ENCODE measurements at places on chromosomes 16 and 17.
A peak's percentile ranks its signal among the peaks of the same experiment; 100 is the strongest.

DNA sequence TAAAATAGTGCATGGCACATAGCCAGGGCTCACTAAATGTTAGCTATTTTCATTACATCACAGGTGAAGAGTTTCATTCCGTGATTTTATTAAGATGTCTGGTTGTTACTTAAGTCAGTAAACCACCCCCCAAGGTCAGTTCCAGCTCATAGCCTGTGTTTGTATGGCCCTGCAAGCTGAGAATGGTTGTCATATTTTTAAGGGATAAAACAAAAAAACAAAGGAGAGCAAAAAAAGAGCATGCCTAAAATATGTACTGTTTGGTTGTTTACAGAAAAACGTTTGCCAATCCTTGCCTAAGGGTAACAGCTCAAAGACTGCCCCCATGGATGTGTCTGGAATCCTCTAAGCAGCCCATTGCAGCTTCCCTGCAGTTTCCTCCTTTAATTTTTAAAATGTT lies 329.6 kb downstream of the CA10 start:
- no peak for DNase-seq

- no peak for DNase-seq
Measured at GRCh38 chr16:4313563-4314531, 2.0 kb upstream of the GLIS2 start.

DNA sequence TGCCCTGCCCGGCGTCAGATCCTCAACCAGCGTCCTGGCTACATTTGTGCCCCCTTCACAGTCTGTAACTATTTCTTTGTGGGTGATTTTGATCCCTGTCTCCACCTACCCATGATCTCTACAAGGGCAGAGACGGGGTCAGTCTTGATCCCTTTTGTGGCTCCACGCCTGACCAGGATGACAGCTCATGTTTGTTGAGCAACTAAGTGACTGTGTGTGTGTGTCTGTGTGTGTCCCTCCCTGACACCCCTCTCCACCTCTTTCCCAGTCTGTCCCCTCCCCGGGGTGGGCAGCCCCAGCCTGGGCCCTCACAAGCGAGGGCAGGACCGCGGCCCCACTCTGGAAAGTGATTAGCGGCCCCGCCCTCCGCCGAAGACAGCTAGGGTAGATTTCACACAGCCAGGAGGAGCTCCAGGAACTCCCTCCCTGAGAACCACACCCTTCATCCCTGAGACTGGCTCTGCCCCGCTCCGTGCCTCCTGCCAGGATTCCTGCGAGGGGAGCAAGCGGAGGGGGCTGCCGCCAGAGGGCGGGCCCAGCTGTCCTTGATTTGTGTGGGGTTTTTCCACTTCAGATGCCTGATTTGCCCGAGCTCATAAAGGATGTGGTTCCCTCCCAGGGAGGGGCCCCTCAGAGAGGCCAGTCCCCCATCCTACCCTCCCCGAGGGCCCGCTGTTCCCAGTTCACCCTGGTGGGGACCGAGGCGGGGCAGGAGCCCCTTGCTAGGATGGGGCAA lies 5.3 kb upstream of the HS3ST6 start:
- DNase-seq, result peak; percentile 73

DNA sequence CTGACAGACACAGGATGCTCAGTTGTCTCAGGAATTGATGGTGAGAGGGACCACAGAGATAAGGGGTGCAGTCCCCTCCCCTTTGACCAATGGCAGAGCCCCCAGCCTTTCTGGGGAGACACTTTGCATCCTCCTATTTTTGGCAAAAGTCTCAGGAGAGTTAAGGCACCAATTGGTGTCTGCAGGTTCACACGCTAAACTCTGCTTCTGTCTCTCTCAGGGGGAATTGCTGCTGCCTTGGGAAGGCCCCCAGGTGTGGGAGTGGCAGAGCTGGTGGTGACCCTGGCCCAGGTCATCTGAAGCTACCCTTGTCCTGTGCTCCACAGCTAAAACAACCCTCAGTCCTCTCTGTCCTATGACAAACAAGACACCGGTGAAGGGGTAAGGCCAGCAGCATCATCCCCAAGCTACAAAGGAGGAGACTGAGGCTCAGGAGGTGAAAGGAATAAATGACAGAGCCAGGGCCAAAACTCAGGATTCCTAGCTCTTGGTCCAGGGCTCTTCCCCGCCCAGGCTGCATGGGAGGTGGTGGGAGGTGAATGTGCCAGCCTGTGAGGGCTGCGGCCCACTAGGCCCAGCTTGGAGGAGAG lies 20.3 kb downstream of the OSBPL7 start:
- DNase-seq, result no peak

GRCh38 chr17:13735444-13735843 lies 133.7 kb upstream of the HS3ST3A1 start:
- DNase-seq, result no peak

DNA sequence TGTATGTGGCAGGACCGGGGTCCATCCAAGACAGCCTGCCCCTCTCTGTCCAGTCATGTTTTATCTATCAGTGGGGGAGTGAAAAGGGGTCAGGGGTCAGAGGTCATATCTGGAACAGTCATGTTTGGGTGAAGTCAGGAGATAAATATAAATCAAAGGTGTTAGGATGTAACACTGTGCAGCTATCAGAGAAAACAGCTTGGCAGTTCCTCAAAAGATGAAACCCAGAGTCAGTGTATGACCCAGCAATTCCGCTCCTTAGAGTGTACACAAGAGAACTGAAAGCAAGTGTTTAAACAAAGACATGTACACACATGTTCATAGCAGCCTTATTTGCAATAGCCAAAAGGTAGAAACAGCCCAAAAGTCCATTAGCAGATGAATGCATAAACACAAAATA lies 361.3 kb downstream of the FOXL1 start:
- DNase-seq, result no peak

GRCh38 chr16:88926374-88926990 lies 50.5 kb downstream of the CBFA2T3 start:
- DNase-seq, result no peak

DNA sequence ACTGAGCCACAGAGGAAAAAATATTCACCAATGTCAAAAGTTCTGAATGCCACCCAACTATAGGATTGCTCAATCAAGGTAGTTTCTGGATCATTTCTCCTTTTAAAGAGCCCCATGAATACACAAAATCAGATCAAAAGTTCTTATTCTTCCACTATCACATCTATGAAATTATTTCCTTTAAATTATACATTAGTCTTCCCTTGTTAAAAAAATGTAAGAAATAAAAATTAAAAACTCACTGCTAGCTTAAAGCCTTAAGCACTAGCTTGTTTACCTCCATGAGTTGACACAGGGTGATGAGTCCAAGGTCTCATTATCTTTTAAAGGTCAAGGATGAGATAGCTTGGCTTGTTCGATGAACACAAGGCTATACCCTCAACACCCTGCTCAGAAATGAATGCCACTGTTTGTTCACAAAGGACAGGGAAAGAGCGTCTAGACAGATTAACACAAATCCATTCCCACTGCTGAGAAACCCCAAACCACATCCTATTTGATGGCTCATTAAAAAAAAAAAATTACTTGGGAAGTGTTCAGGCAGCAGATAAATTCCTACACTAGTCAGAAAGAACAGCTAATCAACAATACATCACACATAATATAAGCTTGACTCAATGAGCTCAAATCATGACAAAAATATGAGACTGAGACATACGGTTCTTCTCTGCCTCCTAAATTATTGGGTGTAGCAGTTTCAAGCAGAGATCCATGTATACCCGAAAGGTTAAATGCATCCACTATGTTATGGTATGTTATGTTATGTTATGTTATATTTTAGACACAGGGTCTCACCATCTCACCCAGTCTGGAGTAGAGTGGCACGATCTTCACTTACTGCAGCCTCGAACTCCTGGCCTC lies 118.9 kb downstream of the PARN start:
- DNase-seq, result no peak

DNA sequence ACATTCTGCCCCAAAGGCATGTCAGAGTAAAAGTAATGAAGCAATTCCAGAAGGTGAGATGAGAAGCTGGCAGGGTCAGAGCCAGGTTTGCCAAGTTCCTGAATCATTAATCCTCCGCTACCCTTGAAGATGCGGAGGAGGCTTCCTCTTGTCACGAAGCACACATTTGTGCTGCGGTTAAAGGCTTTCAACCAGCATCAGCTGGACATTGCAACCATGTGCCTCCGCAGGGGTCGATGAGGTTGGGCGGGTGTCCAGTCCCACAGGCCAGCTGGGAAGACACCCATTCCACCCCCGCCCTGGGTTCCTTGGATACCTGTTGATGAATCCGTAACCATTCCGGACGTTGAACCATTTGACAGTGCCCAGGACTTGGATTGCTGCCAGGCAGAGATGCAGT lies 1.3 kb downstream of the YBX2 start:
- no peak for DNase-seq

DNA sequence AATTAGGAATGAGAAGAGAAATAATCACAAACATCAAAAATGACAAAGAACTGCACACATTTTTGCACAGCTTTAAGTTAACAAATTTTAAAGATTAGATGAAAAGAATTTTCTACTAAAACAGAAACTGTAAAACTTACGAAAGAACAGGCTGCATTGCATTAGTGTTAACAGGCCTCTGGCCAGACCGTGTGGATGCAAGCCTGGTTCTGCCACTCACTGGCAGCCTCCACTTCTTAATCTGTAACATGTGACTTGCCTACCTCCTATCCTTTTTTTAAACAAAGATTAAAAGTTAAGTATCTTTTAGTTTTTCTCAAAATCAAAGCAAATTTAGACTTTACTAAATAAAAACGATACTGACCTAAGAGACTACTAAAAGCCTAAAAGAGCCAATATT lies 37.5 kb downstream of the CREBBP start:
- DNase-seq, result no peak

- no peak for DNase-seq
Measured at GRCh38 chr16:65965628-65966027, 400.9 kb upstream of the CDH5 start.

- no peak for DNase-seq
Measured at GRCh38 chr17:2227025-2227699, 76.4 kb downstream of the SMG6 start.

- DNase-seq, result no peak
Measured at GRCh38 chr16:1610899-1611632, 806 bp downstream of the IFT140 start.

- DNase-seq, result no peak
Measured at GRCh38 chr16:5706211-5706610, 608.6 kb upstream of the EEF2KMT start.

GRCh38 chr16:9372934-9373890 lies 281.8 kb downstream of the HAPSTR1 start:
- DNase-seq, result no peak

- no peak for DNase-seq
Measured at GRCh38 chr17:36034127-36034526, 16.4 kb upstream of the CCL23 start.

- peak; percentile 44 for DNase-seq
Measured at GRCh38 chr16:75550211-75550662, 5.8 kb downstream of the TMEM231 start.

DNA sequence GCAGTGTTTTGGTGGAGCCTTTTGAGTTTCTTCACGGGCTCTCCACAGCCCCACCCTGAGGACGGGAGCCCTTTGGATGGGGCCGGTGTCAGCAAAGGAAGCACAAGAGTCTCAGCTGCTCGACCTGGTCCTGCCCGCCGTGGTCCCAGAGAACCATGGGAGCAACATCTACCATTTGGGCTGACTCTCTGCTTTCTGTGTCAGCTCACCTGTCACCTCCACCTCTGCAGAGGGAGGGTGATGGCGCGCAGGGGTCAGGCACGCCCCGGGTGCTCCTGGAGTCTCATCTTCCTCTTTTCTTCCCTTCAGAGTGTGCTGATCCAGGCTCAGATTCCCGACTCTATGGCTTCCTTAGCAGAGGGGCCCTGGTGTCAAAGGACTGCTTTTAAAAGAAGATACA lies 171.7 kb downstream of the LAT start:
- DNase-seq, result no peak

- no peak for DNase-seq
Measured at GRCh38 chr17:42424991-42425610, 2.0 kb upstream of the CAVIN1 start.

DNA sequence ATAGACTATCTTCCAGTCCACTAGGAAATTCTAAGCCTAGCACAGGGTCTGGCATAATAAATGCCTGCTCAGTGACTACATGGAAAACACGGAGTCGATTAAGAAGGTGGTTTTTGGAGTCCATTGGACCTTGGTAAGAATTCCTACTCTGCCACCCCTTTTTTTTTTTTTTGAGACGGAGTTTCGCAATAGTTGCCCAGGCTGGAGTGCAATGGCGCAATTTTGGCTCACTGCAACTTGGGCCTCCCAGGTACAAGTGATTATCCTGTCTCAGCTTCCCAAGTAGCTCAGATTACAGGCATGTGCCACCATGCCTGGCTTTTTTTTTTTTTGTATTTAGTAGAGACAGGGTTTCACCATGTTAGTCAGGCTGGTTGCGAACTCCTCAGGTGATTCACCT lies 123.2 kb downstream of the HS3ST2 start:
- no peak for DNase-seq

GRCh38 chr16:17329391-17329790 lies 141.4 kb downstream of the XYLT1 start:
- no peak for DNase-seq

GRCh38 chr17:2122641-2123302 lies 67.9 kb downstream of the HIC1 start:
- DNase-seq, result no peak

GRCh38 chr17:42675348-42675964 lies 1.3 kb downstream of the PLEKHH3 start:
- DNase-seq, result peak; percentile 78

- no peak for DNase-seq
Measured at GRCh38 chr17:72467841-72468653, 347.2 kb downstream of the SOX9 start.

All from COR-L47 (cell line).